ENCODE measurements at places on chromosomes 6 and 20.
A peak's percentile ranks its signal among the peaks of the same experiment; 100 is the strongest.

DNA sequence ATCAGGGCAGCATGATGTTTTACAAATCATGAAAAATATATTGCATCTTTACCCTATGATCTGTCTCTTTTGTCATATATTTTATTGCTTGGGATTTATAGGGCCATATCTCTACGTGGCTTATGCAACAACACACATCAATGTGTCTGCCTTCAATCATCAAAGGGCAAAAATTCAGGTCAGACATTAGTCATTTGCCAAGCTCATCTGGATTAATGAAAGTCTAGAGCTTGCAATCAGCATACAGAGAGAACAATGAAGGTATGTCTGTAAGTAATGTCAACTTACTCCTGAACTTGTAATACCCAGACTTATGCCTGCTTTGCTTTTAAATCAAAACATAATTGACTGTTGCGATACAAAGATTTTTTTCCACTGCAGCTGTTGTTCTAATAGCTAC is 282.7 kb downstream of the HAO1 start:
- DNase-seq, result peak; percentile 67

DNA sequence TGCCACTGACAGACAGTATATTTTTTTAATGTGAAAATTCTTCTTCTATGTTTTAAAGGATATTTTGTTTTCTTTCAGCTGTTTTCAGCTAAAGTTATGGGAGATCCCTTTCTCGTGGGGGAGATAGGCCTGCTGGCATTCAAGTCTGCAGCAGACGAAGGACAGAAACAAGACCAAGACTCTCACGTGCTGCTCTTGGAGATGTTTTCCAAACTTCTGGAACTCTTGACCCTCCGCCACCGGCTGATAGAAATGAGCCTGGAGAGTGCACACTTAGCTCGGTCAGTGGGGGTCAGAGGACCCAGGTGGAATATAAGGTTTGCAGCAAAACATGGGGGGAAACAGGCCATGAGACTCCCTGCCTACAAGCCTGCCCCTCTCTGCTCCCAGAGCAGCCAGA is 120.5 kb downstream of the CD164 start:
- no peak for DNase-seq

DNA sequence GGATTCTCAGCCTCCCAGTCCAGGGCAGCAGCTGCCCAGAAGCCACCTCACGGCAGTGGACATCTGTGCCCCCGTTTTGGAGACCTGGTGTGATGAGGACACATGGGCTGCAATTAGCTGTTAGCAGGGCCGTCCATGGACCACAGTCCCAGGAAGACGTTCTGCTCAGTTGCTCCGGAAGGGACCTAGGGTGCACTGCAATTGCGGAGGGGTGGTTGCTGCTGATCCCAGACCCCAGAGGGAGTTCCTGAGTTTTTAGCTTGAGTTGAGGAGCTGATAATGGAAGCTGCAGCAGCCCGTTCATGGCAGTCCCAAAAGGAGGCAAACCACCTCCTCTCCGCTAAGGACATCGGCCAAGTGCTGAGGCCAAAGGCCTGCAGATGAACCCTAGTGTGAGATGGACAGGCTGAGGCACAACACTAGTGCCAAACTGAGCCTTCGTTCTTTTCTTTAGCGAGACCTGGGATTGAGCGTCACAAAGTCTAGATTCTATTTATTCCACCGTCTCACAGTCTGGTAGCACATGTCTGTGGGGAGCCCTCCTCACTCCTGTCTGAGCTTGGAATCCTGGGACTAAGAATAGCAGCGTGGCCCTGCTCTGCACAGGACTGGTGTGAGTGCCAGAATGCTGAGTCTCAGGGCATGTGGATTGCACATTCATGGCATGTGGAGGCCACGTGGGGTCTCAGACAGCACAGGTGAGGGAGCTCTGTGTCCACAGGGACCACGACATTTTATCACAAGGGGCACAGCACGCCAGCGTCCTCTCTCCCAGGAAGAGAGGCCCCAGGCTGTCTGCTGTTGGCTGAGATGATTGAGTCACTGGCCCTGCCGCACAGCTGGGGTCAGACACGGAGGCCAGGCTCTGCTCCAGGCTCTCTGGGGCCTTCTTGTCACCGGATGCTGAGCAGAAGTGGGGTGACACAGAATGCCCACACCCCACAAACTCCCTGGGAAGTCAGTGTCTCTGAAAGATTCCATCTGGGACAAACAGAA is 113.4 kb downstream of the PSMB1 start:
- no peak for DNase-seq

DNA sequence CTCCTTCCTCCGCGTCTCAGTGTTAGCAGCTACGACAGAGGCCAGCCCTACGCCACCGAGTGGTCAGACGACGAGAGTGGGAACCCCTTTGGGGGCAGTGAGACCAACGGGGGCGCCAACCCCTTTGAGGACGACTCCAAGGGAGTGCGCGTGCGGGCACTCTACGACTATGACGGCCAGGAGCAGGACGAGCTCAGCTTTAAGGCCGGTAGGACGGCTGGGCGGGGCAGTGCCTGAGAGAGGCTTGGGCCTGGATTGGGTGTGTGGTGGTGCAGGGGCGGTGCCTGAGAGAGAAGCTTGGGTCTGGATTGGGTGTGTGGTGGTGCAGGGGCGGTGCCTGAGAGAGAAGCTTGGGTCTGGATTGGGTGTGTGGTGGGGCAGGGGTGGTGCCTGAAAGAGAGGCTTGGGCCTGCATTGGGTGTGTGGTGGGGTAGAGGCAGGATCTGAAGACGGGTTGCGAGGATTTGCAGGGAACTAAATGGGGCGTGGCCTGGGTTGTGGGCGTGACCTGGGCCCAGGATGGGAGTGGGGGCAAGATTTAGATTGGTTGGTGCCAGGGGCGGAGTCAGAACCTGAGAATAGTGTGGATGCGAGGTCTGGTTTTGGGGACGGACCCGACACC is 24.4 kb downstream of the SPDEF start:
- peak; percentile 27 for DNase-seq

GRCh38 chr6:107292715-107293271 is 166.6 kb downstream of the PDSS2 start:
- DNase-seq, result no peak

GRCh38 chr20:62707921-62708521 is 615 bp upstream of the NTSR1 start:
- peak; percentile 11 for DNase-seq

GRCh38 chr20:62740286-62741141 is 31.9 kb downstream of the NTSR1 start:
- peak; percentile 98 for DNase-seq

GRCh38 chr6:105872249-105872648 is 213.9 kb upstream of the PRDM1 start:
- DNase-seq, result no peak

DNA sequence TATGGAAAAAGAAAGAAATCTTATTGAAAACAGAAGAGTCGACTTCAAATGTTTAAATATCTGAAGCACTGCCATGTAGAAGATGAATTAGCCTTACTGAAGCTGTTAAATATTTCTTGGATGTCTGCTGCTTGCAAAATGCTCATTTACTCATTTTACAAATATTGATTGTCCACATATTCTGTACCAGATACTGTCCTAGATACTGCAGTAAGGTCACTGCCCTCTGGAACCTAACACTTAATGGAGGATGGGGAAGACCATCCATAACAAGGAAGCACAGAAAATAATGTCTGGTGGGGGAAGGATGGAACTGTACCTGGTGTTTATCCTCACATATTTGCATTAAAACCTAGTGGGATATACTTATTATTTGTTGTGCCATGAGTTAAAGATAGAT is 99.0 kb downstream of the RCAN2 start:
- DNase-seq, result no peak

DNA sequence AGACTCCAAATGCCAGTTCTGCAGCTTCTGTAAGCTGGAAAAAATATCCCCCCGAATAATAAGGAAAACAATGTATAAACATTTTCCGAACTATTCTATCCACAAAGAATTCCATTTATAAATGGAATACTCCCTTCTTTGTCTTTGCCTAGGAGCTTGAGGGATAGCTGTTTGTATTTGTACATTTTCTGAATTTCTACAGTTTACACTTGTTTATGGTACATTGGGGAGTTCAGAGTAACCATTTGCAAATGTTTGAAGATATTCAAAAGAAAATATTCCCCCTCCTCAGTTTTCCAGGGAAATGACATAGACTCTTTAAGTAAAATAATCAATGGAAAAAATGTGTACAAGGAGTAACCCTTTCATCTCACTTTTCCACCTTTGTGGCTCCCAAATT is 149.6 kb downstream of the SOBP start:
- no peak for DNase-seq

- peak; percentile 10 for DNase-seq
Measured at GRCh38 chr6:161088676-161089328, 97.2 kb downstream of the MAP3K4 start.

DNA sequence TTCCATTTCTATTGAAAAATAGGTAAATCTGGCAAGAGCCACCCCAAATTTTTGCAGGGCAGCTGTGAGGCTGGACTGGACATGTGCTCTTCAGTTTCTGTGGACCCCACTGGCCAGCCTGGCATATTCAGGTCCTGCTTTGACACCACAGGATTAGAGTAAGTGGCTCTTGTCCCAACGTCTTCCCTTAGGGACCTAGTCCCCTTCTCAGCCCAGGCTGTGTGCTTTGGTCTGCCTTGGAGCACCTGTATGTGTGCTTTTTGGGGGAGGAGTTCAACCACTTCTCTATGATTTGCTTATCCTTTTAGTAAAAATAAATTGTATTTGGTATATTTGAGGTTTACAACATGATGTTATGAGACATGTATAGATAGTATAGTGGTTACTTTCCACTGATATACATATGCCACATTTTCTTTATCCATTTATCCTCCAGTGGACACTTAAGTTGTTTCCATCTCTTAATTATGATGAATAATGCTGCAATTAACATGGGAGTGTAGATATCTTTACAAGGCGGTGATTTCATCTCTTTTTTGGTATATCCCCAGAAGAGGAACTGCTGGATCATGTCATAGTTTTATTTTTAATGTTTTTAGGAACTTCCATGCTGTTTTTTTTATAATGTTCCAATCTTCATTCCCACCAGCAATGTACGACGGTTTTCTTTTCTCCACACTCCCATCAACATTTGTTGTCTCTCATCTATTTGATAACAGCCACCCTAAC is 167.8 kb upstream of the UST start:
- no peak for DNase-seq

DNA sequence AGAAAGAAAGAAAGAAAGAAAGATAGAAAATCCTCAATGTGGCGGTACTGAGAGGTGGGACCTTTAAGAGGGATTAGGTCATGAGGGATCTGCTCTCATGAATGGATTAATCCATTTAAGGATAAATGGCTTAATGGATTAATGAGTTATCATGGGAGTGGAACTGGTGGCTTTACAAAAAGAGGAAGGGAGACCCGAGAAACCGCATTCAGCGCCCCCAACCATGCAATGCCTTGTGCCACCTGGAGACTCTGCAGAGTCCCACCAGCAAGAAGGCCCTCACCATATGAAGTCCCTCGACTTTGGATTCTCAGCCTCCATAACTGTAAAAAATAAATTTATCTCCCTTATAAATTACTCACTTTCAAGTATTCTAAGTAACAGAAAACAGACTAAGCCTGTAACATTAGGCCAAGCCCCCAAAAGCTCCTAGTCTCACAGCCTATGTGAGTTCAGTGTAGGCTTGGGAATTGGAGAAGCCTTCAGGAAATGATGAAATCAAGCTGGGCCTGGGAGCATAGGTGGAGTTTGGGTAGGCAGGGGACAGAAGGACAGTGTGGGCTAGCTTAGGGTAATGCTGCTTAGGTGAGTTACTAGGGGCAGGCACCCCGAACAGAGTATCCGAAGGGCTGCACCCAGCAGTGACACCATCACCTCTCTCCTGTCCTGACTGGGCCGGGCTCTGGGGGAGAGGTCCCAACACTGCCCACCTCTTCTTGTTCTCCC is 36.2 kb upstream of the RNF24 start:
- DNase-seq, result no peak

GRCh38 chr6:82841309-82841708 is 224.3 kb downstream of the UBE3D start:
- DNase-seq, result no peak

DNA sequence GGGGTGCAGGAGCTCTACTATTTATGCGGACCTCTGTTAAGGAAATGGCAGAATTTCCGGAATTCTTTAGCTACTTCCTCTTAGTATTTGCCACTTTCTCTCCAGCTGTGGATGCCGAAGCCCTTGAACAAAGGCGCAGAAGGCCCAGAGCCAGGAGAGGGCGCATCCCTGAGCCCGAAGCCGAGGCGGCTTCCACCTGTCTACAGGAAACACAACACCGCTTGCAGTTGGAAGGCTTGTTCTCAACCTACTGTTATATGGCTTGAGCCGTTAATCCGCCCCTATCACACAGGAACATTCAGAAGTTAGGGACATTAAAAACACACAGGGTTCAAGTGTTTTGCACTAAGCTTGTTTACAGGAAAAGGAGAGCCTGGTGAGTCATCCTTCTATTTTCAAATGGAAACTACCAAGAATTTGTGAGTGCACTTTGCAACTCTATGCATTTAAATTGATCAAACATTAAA is 417.1 kb downstream of the BCKDHB start:
- peak; percentile 21 for DNase-seq

DNA sequence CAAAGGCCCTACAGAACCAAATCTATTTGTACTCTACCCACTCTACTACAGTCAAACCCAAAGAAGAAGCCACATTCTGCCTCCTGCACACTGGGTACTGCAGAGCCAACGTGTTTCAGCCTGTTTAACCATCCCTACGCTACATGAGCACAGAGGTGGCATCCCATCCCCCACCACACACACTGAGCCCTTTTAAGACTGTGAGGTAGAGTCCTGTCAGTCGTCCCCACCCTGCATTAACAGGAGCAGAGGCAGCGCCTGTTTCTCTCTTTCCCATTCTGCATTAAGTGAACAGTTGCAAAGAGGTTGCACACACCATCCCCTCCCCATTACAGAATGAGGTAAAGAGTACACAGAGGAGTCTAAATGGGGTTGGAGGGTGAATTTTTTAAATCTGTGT is 5.2 kb upstream of the RSPH4A start:
- peak; percentile 74 for DNase-seq

DNA sequence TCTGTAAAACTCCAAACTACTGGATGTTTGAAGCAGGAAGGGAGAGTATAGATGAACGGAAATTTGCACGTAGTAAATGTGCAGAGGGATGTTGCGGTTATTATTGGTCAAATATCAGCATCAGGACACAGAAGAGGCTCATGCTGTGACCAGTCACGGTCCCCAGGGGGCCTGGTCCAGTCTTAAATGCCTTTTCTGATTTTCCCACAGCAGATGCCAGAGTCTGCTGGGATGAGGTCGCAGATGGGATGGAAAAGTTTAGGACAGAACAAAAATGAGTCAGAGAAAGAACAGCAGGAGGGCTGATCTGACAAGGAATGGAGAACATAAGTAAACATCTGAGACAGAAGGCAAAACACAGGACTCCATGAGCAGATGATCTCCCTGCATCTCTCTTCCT is 11.7 kb upstream of the SIRPG start:
- DNase-seq, result no peak

Measured in epithelial cell of esophagus (primary cell).